ENCODE measurements at places on chromosomes 5 and 9. TPM values are rescaled to one million over a fixed set of nuclear protein-coding genes. Genes with fewer than 3 reads are reported as not detected.

Gene TICAM2
- 1.5 TPM for polyA plus RNA-seq

Gene NFIL3
- polyA plus RNA-seq = 7.0 TPM

Gene CACNA1B
- not detected for polyA plus RNA-seq

Gene ANKS6
- polyA plus RNA-seq = 2.3 TPM

Gene NR2F1-AS1
- 2.0 TPM for polyA plus RNA-seq

Gene AUH
- 12.1 TPM for polyA plus RNA-seq
